CD8-positive, alpha-beta T cell (primary cell): ENCODE measurements at places on chromosomes 6 and 20.

DNA sequence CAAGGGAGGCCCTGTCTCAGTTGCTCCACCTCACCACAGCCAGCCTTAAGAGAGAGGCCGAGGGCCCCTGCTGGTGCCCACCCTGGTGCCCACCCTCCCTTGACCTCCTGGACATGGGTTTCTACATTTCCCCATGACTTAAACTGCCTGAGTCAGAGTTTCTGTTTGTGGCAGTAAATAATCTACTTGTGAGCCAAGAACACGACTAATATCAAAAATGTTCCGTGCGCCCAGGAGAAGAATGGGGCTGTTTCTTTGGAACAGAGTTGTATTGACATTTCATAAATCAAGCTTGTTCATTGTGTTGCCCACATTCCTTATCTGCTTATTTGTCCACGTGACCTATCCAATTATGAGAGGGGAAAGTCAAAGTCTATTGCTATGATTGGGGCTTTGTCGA lies 143.5 kb downstream of the ANKRD60 start:
- DNase-seq = no peak

DNA sequence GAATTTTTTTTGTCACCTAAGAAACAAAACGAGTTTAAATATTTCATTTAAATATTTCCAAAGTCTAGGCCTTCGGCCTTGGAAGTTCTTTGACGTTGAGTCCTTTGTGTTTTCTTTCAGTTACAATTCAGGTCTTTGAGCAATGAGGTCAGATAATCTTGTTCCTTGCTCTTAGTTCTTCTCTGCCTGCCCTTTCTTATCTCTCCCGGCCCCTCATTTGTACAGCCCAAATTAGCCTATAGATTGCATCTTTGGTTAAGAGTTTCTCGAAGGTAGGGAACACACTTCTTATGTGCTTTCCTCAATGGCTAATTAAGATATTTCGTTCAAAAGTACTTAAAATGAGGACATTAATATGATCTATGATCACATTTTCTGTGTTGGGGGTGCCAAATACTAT lies 18.5 kb downstream of the RPS12 start:
- DNase-seq = no peak

DNA sequence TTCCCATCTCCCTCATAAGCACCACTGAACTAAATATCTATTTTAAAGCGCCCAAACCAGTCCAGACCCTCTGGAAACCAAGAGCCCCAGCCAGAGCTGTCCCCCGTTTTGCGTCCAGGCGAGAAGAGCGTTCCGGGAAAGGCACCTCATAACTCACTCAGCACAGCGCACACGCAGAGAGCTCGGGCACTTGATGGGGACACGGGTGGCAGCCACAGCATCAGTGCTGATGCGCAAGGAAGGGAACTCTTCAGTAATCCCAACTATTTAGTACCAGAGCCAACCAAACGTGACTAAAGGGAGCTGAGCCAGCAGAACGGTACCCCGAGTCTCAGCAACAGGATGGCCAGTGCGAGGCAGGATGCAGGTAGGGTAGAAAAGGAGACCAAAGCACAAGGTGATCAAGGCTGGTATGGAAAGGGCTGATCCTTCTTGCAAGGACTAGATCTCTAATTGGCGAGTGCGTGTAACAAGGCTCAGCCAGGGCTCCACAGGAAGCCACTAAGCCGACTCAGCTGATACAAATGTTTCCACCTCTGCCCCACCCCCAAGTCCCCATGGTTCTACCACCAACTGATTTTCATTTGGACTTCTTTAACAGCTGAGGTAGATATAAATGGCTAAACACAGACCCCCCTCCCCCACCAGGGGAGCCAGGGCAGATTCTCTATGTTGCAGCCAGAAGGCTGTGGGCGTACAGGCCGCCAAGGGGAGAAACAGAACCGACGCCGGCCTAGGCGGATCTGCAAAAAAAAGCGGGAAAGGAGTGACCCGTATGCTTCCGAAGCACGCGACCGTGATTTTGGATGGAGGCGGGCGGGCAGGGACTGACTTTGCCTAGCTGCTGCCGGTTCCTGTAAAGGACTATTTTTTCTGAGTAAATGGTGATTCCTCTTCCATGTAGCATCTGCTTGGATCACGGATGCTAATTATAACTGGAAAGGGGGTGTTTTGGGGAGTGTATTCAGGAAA lies 183.5 kb upstream of the COL21A1 start:
- no peak for DNase-seq

- DNase-seq = no peak
Observed at GRCh38 chr6:126539022-126539421, 199.1 kb downstream of the CENPW start.

- DNase-seq = peak; percentile 41
Observed at GRCh38 chr6:167141667-167142432, 15.9 kb downstream of the GPR31 start.

GRCh38 chr6:166406197-166406596 lies 23.5 kb upstream of the MPC1 start:
- no peak for DNase-seq

DNA sequence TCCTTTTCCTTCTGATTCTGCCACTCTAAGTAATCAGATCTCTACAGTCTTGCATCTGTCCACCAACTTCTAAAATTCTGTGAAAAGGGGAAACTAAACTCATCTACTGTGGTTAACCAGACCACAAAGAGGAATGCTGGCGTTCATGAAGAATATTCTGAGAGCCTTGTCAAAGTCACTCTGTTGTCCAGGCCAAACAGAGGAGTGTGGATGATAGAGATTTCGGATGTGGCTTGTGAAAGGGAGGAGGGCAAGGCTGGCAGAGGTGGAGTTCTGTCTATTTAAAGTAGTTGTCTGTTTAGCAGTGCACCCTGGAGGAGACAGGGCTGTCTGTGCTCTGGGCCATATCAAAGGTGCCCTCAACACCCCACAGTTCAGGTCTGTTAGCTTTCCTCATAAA lies 33.9 kb downstream of the CCN2 start:
- no peak for DNase-seq

- DNase-seq = no peak
Observed at GRCh38 chr6:3850451-3851203, 1.5 kb downstream of the FAM50B start.

- peak; percentile 34 for DNase-seq
Observed at GRCh38 chr20:16476032-16476431, 97.2 kb downstream of the KIF16B start.

- DNase-seq = no peak
Observed at GRCh38 chr6:5514353-5514752, 253.0 kb downstream of the FARS2 start.

- no peak for DNase-seq
Observed at GRCh38 chr6:77389402-77389801, 73.9 kb downstream of the HTR1B start.

DNA sequence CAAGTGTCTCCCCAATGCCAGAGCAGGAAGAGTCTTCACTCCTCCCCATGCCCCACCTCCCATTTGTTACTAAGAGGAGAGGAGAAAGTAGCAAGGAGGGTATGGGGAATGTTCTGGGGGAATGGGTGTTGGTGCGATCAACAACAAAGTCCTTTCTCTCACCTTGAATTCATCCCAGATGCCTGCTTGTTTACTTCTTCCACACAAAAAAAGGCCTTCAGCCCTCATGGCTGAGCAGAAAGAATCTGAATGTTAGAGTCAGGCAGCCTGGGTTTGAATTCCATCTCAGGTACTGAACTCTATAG lies 9.9 kb downstream of the MOG start:
- DNase-seq = no peak

GRCh38 chr6:143164565-143165105 lies 103.9 kb downstream of the AIG1 start:
- DNase-seq = no peak

GRCh38 chr6:151009576-151009975 lies 144.1 kb downstream of the MTHFD1L start:
- no peak for DNase-seq

DNA sequence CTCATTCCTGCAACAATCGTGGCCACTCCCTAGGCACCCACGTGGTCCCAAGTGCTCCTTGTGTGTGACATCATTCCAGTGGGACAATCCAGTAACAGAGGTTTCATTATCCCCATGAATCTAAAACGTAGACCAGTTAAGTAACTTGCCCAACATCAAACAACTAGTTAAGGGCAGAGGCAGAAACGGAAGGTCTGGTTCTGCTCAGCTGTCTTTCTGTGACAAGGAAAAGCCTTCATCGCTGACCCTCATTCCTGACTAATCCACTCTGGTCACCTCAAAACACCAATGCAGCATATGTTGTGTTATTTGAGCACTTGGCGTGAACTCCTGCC lies 261.4 kb upstream of the JARID2 start:
- no peak for DNase-seq

DNA sequence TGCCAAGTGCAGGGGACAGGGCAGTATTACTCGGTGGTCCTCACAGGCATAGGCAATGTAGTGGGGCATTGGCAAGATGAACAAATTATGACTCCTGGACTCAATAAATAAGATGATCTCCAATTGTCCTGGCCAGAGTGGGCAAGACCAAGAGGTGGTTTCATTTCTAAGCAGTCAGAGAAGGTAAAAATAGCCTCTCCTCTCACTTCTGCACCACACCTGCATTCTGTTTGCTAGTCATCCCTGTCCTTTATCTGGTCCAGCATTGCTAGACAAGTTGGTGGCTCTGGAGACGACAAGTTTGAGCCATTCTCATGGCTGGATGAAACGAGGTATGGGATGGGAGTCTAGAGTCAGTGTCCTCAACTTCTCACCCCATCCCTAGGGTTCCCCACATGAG lies 83.0 kb downstream of the BANF2 start:
- no peak for DNase-seq

GRCh38 chr6:125217992-125218391 lies 64.4 kb downstream of the TPD52L1 start:
- DNase-seq = no peak

DNA sequence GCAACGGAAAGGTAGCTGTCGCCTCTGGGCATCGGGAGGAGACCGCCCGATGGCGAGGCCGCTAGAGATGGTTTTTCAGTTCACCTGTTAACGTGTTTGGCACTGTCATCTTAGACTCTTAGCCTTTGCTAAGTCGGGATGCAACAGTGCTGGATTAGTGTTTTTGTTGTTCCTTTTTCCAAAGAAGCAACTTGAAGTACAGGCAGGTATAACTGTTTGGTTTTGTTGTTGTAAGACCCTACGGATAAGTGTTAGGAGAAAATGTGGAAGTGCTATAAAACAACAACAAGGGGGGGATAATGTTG lies 723 bp downstream of the MANEA start:
- DNase-seq = no peak

GRCh38 chr6:110095101-110095500 lies 84.4 kb downstream of the WASF1 start:
- DNase-seq = no peak

- no peak for DNase-seq
Observed at GRCh38 chr20:50717974-50718761, 13.2 kb upstream of the PARD6B start.

DNA sequence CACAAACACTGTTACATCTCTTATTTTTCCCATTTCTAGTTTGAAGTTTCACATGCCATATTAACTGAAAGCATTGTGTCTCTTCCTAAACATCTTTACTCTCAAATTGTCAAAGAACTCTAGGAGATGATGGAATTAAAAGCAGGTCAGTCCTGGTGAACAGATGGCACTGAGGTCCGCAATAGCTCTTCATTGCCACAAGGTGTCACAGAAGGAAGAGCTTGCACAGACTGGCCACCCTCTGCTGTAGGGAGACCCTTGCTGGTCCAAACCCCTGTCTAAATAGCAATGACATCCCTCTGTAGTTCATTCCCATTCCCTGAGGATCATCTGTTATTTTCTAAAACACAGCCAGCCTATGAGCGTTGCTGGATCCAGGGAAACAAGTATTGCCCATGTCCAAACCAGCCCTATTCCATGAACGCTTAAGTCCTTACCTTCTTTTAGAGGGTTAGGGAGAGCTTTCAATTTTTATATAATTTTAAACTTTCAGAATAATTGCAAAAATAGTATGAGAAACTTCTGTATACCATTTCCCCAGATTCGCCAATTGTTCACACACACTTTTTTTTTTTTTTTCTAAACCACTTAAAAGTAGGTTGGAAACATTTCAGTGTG lies 10.1 kb upstream of the HDAC2 start:
- no peak for DNase-seq

- no peak for DNase-seq
Observed at GRCh38 chr20:44431502-44432234, 44.0 kb upstream of the TTPAL start.

- DNase-seq = no peak
Observed at GRCh38 chr6:1724616-1725015, 114.9 kb downstream of the FOXC1 start.

DNA sequence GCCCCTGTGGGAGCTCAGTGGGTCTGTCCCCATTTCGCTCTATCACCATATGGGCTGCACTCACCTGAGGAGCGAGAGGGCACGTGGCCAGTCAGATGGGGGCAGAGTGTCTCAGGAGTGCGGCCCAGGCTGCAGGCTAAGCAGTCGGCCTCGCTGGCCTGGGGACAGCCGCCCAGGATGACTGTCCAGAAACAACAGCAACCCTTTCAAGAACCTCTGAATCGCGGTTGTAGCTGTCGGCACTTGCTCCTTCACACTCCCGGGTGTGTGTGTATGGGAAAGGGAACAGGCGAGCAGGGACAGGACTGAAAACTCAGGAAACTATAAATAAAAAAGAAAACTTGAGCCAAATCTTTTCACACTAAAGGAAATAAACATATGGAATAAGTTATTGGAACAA lies 63.1 kb downstream of the TFAP2A start:
- DNase-seq = no peak

GRCh38 chr6:119105282-119105681 lies 26.8 kb upstream of the FAM184A start:
- no peak for DNase-seq

DNA sequence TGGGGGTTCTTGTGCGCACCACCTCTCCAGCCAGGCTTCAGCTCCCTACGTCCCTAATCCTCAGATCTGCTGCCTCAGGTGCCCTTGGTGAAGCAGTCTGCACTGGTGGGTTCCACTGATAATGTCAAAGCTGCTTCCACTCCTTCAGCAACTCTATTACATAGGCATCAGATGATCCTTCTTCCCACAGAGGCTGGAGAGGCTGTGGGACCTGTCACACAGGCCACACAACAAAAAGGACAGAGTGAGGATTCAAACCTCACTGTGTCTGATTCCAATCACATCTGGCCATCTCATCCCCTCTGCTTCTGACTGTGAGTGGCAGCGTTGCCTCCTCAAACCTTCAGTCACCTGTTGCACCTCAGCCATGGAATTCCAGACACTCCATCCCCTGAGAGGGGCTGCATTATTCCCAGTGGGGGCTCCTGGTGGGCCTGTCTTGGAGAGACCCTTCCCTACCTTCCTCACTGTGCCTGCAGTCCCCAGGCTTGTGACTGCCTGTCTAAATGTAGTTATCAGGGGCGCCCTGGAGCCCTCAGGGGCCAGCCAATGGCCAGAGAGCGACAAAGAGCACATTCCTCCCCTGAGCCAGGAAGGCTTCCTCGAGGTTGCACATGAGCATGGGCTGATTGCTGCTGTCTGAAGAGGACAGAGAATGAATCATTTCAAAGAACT lies 211.4 kb upstream of the ECI2 start:
- no peak for DNase-seq

GRCh38 chr20:64080013-64080812 lies at the start of gene OPRL1:
Gene OPRL1 (plus strand): TSS chr20:64080082. CDS start chr20:64092721, 12,639 bp downstream.
- peak; percentile 82 for DNase-seq

DNA sequence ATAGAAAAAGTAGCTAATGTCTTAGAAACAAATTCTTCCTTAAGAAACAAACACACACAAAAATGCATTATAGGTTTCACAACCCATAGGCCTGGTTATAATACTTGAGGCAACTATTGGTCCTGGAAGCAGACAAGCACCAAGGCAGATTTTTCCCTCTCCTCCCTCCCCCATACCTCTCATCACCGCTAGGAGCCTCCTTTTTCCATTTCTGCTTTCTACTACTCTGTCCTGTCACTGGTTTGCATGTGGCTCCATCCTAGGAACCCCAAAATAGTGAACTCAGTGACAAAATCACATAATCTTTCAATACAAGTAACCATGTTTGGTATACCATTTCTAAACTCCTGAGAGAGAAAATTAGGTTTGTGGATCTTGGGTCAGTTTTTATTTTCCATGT lies 66.1 kb downstream of the HMGCLL1 start:
- no peak for DNase-seq
